ENCODE measurements at places on chromosomes 2 and 18.

- DNase-seq, result no peak
Measured at GRCh38 chr2:189751080-189751658, 11.4 kb downstream of the OSGEPL1 start.

DNA sequence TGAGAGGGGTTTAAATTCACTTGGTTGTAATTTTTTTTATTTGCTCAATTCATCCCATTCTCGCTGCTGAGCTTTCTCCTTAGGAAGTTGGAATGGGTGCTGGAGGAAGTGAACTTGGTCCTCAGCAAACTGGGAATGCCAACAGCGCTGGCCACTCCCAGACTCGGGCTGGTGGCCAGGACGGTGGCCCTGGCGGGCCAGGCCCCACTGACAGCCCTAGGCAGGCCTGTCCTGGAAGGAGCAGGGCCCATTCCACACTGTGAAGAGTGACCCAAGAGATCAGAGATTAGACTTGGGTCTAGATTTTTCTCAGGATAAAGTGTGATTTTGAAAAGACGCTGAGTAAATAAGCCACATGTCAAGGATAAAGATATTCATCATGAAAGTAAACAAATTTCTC, 132.7 kb downstream of the HDAC4 start:
- no peak for DNase-seq

DNA sequence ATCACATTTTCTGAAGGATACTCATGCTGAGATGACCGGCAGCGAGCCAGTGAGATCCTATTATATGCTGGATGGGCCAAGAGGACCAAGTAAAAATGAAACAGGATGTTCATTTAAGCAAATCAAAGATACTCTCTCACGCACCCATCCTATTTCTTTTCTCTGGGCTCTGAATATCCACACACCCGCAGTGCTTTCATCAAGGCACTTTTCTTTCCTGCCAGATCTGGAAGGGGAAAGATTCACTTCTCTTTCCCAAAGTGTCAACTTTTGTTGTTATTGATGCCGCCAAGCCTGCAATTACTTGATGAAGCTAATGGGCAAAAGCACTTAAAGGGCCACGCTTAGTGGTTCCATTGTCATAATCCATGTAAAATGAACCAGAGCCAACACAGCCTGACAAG, 191.9 kb upstream of the CHAC2 start:
- DNase-seq, result no peak

GRCh38 chr2:231218366-231218765, 19.9 kb downstream of the ARMC9 start:
- no peak for DNase-seq

GRCh38 chr18:12652861-12653401, 5.0 kb downstream of the SPIRE1 start:
- DNase-seq, result no peak
